ENCODE measurements at places on chromosomes 16 and 17.
A peak's percentile ranks its signal among the peaks of the same experiment; 100 is the strongest.

DNA sequence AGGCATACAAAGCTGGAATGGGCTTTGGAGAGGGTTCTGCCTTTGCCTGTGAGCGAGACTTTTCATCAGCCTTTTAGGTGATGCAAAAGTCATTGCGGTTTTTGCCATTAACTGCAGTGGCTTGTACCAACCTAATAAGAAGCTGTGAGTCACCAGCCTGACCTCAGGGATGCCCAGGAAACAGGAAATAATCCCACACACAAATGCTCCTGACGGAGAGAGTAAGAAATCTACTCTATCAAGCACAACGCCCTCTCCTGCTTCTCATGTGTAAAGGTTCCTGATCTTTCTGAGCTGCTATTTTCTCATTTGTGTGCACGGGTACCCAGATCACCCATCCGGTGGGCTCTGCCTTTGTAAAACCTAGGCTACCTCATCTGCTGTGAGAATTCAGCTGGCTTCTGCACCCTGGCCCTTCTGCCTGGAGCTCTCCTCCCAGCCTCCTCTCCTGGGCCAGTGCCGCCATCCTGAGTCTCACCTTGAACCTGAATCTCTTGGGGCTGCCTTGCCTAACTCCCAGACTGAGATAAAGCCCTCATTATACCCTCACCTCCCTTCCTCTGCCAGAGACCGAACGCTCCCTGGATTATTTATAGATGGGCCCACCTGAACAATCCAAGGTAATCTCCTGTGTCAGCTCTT is 299.7 kb downstream of the C16orf95 start:
- no peak for DNase-seq

DNA sequence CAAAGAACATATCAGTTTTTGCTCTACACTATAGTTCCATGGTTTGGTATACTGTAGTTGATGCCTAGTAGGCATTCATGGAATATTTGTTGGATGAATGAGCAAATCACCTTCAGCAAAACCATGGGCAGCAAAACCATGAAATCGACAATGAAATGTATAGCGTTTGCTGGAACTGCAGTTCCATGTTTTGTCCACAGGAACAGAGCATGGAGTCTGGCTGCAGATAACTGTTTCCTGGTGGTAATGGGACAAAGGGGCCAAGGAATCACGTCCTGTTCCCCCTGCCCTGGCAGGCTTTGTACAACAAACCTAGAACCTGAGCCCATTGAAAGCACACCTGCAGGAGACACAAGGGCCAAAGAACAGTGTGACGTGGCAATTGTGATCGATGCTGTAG is 101.1 kb downstream of the USP31 start:
- no peak for DNase-seq

- no peak for DNase-seq
Measured at GRCh38 chr16:49543631-49543946, 170.0 kb downstream of the C16orf78 start.

- no peak for DNase-seq
Measured at GRCh38 chr16:26672206-26672605, 394.5 kb upstream of the C16orf82 start.

- no peak for DNase-seq
Measured at GRCh38 chr16:12336141-12336540, 359.6 kb downstream of the SNX29 start.

- DNase-seq: no peak
Measured at GRCh38 chr16:12798846-12799245, 4.8 kb downstream of the CPPED1 start.

GRCh38 chr16:4945560-4946502 is 8.9 kb upstream of the PPL start:
- no peak for DNase-seq

- DNase-seq: no peak
Measured at GRCh38 chr16:57958544-57958943, 12.4 kb downstream of the CNGB1 start.

DNA sequence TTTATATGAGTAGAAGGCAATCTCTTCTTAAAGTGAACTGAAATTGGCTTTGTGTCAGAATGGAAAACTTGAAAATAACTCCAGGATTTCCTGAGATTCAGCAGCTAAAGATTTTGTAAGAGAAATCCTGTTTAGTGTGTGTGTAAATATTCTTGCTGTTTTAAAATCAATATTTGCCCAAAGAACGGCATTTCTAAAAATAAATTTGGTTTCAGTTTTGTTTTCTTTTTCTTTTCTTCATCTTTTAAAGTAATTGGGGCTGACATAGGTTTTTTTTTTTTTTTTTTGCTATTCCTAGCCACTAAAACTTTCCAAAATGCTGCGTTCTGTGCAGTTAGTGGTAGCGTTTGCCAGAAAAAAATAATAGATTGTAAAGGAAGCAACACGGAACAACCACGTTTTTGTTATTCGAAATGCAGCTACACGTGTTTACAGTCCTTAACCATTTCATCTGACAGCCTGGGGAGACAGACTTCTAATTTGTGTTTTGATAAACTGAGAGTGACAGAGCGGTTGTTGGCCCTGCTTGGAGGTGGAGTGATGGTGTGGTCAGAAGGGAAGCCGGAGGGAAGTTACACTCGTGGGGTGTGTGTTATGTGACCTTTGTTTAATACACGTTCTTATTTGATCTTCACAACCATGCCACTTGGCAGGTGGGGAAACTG is 21.6 kb upstream of the SMPD3 start:
- no peak for DNase-seq

- no peak for DNase-seq
Measured at GRCh38 chr17:78934681-78935418, 9.7 kb upstream of the TIMP2 start.

DNA sequence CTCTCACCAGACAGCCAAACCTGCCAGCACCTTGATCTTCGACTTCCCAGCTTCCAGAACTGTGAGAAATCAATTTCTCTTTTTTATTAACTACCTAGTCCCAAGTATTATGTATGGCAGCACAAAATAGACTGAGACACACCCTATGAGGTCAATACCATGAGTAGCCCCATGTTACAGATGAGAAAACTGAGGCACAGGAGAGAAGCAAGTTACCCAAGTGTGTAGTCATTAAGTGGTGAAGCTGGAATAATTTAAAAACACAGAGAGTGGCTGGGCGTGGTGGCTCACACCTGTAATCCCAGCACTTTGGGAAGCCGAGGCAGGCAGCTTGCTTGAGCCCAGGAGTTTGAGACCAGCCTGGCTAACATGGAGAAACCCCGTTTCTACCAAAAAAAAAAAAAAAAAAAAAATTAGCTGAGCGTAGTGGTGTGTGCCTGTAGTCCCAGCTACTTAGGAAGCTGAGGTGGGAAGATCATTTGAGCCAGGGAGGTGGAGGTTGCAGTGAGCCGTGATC is 4.9 kb downstream of the NQO1 start:
- DNase-seq: no peak

GRCh38 chr17:50037321-50038107 is 18.4 kb upstream of the ITGA3 start:
- no peak for DNase-seq

DNA sequence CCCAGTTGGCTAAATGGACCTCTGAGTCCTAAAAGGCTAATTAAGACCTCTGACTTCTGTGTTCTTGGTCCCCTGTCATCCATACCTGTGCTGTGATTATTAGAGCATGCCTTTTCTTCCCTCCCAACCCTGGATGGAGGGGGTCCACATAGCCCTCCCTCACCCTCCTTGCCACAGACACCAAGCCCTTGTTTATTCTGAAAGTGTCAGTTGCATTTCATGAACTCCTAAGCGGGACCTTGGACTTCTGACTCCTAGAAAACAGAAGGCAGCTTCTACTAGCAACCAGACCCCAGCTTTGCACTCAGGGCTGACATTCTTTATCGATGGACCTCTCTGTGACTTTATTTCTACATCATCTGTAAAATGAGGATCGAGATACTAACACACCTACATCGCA is 33.4 kb upstream of the GOSR2 start:
- DNase-seq: no peak

- no peak for DNase-seq
Measured at GRCh38 chr17:34885076-34885475, 76.2 kb downstream of the CCT6B start.

GRCh38 chr17:48553190-48553547 is 8.3 kb upstream of the HOXB2 start:
- no peak for DNase-seq

GRCh38 chr16:17606460-17606859 is 135.7 kb upstream of the XYLT1 start:
- DNase-seq: no peak

DNA sequence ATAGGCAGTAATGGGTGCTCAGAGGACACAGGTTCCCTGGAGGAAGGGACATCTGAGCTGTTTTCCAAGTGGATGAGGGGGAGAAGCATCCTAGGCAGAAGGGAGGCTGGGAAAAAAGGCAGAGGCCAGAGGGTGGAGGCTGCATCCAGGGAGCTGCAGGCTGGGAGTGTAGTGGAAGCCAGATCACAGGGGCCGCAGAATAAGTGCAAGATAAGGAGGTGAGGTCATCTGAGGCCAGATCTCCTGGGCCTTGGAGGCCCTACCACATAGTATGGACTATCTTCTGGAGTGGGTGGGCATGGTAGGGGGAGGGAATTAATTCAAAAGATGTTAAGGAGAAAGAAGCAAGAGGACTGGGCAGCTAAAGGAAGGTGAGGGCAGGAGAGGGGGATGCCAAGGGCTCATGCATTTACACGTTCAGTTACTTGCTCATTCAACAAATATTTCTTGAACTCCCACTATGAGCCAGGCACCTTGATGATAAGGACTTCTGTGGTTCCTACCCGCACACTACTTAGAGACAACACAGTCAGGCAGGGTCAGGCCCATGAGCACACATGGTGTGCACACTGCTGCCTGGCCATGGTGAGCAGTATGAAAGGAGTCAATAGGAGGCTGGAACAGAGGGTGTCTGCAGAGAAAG is 2.4 kb upstream of the RIPOR1 start:
- DNase-seq: no peak

DNA sequence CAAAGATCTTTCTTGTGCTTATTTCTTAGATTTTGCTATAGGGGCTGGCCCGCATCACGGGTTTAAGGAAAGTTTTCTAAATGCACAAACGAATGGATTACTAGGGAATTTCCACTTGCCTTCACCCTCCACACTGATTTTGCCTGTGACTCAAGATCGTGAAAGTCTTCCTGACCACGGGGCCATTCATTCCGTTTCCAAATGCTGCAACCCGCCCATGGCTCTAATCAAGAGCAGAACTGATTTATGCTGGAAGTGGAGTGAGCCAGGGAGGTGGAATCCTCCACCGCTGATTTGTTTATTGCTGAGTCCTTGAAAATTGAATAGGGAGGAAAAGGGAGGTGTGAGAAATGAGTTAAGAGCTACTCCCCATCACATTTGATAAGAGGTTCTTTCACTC is 52.4 kb downstream of the CA10 start:
- DNase-seq: no peak

DNA sequence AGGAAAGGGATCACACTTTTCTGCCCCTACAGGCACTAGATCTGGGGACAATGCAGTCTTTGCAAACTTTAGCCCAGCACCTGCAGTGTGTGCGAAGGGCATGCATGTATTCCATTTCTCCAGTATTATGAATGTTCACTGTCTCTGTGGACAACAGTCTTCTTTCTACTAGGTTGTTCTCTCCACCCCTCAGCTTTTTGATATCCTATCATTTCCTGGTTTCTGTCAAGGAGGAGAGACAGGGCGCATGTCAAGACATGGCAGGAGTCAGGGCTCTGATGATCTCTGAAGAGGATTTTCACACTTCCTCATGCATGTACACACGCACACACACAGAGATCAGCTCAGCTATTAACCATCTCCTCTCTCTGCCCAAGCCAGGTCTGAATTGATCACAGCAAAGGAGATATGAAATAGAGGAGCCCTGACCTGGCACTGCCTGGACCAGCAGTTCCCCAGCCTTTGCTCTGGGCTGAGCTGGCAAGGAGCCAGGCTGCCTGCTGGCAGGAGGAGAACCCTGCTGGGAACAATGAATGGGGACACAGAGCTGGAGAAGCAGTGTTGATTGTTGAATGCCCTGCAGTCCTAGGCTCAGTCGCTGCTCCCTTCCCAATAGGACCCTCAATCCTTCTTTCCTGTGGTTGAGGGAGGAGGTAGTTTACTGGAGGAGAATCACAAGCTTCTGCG is 2.6 kb downstream of the GPR179 start:
- no peak for DNase-seq

DNA sequence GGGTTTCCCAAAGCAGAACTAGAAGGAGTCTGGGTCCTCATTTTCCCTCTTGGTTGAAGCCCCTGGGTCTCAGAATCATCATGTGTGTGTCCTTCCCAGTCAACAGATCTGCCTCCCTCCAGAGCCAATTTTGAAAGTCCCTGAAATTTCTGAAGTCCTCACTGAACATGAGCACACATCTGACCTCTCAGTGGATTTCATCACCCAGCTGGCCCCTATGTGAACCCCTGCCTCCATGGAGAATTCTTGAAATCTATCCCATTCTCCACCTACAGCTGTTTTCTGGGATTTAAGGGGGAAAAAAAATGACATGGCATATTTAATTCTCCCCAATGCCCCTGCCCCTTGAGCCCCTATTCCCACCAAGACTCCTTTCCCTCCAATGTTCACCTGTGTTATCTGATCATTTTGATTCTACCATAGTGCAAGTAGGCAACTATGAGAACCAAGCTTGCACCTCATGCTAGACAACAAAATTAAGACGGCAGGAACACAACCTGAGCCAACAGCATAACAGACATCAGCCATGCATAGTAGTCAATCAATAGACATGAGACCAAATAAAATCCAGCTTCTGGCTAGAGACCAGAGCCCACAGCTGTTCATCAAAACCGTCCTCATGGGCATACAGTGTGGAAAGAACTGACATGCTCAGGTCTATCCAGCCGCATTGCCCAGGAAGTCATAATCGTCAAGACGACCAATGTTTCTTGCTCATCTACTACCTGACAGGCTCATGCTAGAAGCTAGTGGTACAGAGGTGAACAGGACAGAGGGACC is 14.9 kb downstream of the SOX9 start:
- no peak for DNase-seq

GRCh38 chr16:16149710-16150116 is 73.6 kb downstream of the ABCC6 start:
- no peak for DNase-seq

GRCh38 chr17:18071751-18072150 is 16.0 kb upstream of the DRG2 start:
- no peak for DNase-seq

DNA sequence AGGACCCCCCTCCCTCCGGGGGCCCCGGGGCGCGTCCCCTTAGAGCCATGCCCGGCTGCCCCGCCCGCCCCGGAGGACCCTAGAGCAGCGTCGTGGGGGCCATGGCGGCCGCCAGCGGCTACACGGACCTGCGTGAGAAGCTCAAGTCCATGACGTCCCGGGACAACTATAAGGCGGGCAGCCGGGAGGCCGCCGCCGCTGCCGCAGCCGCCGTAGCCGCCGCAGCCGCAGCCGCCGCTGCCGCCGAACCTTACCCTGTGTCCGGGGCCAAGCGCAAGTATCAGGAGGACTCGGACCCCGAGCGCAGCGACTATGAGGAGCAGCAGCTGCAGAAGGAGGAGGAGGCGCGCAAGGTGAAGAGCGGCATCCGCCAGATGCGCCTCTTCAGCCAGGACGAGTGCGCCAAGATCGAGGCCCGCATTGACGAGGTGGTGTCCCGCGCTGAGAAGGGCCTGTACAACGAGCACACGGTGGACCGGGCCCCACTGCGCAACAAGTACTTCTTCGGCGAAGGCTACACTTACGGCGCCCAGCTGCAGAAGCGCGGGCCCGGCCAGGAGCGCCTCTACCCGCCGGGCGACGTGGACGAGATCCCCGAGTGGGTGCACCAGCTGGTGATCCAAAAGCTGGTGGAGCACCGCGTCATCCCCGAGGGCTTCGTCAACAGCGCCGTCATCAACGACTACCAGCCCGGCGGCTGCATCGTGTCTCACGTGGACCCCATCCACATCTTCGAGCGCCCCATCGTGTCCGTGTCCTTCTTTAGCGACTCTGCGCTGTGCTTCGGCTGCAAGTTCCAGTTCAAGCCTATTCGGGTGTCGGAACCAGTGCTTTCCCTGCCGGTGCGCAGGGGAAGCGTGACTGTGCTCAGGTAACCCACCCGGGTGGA is 759 bp downstream of the ALKBH5 start:
- DNase-seq: peak; percentile 36

Data from stimulated activated CD8-positive, alpha-beta memory T cell treated with anti-CD3 and anti-CD28 coated beads, Interleukin-7, amount 100 ng/mL, for 1 hour (primary cell).